8988T (cell line): ENCODE measurements at places on chromosomes 1 and 21.

- DNase-seq, result no peak
Measured at GRCh38 chr1:36157115-36157903, 1.3 kb downstream of the MAP7D1 start.

GRCh38 chr1:163240705-163241104 lies 38.0 kb upstream of the RGS5 start:
- DNase-seq, result no peak

DNA sequence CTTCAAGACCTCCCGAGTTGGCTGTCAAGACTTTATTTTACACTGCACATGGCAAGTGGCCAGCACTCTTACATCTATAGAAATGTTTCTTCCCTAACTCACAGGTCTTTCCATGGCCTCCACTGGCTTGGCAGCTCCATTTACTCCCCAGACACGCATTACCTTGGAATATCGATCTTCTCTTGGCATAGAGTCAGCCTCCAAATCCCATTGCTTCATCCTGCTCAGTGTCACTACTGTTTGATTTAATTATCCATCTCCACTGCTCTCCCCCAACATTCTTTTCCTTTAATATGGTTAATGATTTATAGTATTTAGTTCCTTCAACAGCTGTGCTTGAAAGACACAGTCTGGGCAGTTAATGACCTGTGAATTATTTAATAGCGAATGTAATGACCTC lies 241.2 kb upstream of the MAP1LC3C start:
- no peak for DNase-seq

GRCh38 chr1:50681931-50682330 lies 258.7 kb upstream of the DMRTA2 start:
- DNase-seq, result no peak

- no peak for DNase-seq
Measured at GRCh38 chr1:117695796-117696490, 90.1 kb downstream of the TENT5C start.

- no peak for DNase-seq
Measured at GRCh38 chr1:225848030-225848955, 33.9 kb downstream of the TMEM63A start.

DNA sequence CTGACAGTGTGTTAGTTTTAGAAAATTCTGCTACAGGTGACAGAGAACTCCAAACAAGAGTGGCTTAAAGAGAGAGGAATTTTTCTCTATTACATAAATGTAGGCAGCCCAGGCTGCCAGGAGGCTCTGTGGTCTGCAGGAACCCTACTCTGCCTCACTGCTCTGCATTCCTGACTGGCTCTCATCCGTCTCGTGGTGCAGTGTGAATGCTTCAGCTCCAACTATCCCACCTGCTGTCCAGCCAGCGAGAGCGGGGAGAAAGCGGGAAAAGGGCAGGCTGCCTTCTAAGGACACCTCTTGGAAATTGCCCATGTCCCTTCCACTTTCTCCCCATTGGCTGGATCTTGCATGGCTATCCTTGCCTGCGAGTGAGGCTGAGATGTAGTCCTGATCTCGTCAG lies 131.3 kb downstream of the PEX14 start:
- no peak for DNase-seq

- no peak for DNase-seq
Measured at GRCh38 chr21:33268737-33269441, 2.7 kb downstream of the IL10RB start.

- DNase-seq, result no peak
Measured at GRCh38 chr1:5067246-5067645, 412.8 kb downstream of the AJAP1 start.

GRCh38 chr1:180392020-180392419 lies 110.4 kb downstream of the ACBD6 start:
- DNase-seq, result no peak

GRCh38 chr21:37455504-37455911 lies 88.9 kb downstream of the DYRK1A start:
- DNase-seq, result no peak

GRCh38 chr1:220757441-220757840 lies 9.3 kb downstream of the MTARC2 start:
- no peak for DNase-seq

DNA sequence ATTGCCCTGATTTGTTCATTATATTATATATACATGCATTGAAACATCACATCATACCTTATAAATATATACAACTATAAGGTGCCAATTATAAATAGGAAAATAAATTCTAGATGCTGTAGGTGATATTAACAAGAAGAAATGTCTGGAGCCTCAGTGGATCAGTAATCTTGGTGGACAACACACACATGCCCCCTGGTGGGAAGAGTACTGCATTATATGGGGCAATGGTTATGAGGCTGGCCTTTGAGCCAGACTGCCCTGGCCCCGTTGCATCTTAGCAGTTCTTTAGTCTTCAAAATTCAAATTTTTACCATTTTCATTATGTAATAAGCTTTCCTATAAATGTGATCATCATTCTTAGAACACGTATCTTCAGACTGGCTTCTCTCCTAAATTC lies 335.0 kb upstream of the GREM2 start:
- DNase-seq, result no peak

DNA sequence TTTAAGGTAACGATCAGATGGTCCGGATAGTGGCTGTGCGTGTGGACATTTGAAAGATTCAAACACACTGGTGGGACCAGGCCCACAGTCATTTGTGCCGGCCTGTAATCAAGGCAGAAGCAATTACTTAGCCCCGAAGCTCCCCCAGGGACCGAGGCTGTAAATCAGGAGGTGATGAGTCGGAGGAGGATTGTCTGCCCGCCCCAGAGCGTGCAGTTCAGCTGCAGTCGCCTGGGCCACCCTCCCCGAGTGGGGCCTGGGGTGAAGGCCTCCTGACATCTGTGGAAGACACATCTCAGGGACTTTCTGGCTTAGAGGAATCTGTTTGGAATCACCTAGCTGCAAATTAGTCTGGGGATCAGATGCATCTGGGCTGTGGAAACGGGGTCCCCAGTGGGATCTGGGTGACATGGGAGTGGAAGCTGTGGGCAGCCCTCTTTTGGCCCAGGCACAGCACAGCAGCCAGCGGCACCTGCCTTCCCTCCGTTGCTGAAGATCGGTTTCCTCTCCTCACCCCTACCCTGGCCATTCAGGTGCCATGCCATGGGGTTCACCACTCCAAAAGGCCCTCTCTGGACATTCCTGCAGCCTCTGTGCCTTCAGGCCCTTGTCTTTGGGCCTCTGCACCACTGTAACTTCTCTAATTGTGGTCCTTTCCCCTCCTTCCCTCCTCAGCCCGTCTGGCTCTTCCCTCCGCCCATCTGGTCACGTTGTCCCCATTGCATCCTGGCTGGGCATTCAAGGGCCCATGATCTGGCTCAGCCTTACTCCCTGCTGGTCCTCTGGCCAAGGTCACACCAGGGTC lies 25.7 kb downstream of the LHX4 start:
- DNase-seq, result no peak

GRCh38 chr1:237712586-237713157 lies 178.1 kb downstream of the ZP4 start:
- DNase-seq, result no peak

- no peak for DNase-seq
Measured at GRCh38 chr1:229792012-229792975, 166.2 kb downstream of the URB2 start.

DNA sequence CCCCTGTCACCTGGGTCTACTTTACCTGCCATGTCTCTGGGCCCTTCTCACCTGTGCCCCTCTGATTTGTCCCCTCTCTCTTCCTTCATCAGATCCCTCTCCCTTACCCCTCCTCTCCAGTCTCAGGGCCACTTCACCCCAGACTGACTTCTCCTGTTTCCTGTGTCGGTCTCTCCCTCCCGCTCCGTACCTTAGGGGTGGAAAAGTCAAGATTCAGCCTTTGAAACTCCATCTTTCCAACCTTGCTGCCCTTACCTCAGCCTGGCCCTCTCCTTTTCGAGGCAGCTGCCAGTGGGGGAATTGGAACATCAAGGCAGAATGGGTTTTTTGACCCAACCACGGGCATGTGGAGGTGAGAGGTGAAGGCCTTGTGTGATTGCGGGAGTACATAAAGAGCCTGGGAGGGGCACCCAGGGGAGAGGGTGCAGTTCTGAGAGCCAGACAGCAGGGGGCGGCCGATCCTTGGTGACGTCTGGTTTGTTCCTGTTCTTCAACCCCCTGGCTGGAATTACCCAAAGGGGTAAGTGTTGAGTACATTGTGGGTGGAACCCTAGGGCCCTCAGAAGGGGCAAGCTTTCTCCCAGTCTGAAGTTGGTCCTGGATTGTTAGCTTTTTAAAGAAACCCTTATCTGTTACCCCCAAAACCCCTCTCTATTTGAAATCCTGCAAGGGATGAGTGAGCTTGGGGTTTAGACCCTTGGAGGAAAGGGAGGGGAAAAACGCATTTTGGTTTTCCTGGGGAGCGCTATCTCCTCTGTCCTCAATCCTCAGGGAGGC lies 12.3 kb upstream of the DMBX1 start:
- peak; percentile 85 for DNase-seq

- DNase-seq, result no peak
Measured at GRCh38 chr1:172041742-172042141, 200.4 kb downstream of the DNM3 start.

DNA sequence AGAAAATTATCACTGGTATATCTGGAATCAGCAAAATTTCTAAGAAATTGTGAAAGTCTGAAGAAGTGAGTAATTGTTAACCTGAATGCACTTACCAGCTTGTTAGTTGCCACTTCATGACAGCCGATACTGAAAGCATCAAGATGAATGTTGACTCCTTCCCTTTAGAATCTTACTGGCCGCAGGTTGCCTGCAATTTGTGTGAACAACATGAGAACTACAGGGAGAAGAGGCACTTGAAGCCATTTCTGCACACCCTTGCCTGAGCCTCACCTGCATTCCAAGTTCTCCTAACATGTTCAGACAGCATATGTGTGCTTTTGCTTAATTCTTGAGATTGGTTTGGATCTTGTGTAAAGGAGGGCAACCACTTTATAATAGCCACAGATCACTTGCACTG lies 59.2 kb upstream of the SSX2IP start:
- DNase-seq, result no peak
